Activated B cell treated with CpG ODN at 0.5 μM for 24 hours (primary cell): ENCODE measurements at places on chromosomes 7 and 10.
A peak's percentile ranks its signal among the peaks of the same experiment; 100 is the strongest.

GRCh38 chr10:124083740-124084397, 9.5 kb downstream of the CHST15 start:
- no peak for DNase-seq

DNA sequence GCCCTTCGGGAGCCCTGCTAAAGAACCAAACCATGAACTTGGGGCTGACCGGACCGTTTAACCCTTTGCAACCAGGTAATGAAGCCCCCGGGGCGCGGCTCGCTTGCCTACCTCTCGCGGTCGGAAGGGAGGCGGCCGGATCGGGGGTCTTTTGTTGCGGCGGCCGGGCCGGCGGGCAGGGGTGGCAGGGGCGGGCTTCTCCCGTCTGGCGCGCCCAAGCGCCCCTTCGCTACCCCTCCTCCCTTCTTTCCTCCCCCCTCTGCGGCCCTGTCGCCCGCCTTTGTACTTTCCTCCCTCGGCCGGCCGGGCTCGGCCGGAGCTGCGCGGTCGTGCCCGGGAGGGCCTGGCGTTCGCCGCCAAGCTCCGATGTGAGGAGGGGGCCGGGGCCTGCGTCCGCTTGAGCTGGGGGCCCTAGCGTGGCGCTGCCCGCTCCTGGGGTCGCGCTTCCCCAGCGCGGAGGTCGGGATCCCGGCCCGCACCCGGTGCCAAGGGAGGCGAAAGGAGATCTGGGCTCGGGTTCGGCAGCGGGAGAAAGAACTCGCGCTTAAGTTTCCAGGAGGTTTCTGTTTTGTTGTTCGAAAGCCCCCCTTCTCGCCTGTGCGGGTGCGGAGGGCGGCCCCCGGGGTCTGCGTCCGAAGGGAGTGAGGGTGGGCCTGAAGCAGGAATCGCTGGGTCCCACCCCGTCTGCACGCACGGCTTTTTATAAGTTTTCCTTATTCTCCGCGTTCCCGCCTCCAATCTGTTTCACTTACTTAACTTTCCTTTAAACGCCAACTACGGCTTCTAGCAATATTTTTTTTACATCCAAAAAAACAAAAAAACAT, 436.8 kb upstream of the GALNT17 start:
- peak; percentile 17 for DNase-seq

GRCh38 chr7:22476824-22477223, 23.2 kb downstream of the STEAP1B start:
- DNase-seq = no peak

DNA sequence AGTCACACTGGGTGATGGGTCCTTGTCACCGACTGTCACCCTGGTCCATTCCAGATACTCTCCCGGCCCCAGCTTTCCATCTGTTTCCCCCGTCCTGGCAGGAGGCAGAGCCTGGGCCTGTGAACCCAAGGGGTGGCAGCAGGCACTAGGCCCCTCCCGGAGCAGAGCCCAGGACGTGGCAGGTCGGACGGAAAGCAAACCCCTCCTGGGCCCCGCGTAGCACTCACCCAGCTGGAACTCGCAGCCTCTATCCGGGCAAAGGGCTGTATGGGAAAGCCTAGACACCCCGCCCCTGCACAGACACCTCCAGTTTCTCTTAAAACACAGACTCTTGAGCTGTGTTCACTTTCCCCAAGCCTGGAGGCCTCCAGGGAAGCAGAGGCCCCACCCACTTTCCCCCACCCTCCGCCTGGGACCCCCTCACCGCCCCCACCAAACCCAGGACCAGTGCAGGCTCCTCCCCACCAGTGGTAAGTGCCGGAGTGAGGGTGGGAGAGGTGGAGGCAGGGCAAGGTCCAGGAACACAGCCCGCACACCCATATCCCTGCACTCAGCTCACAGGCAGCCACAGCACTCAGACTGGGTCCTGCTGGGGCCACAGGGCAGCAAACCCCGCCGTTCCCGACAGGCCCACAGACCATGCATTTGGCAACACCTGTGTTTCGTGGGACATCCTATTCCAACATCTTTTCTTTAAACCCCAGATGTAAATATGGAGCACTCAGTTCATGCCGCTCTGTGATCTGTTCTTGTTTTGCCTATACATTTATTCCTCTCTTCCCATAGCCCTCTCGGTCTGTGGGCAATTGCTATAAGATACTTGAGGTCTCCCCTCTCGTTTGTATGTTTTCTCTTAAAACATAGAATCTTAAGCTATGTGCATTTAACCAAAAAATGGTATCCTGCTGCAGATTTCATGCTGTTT, 98.2 kb upstream of the PDGFA start:
- DNase-seq = no peak

- no peak for DNase-seq
These were observed 115.0 kb downstream of the FAM107B start for GRCh38 chr10:14659626-14660196.

GRCh38 chr7:98168181-98168903, 42.9 kb upstream of the BHLHA15 start:
- peak; percentile 34 for DNase-seq

DNA sequence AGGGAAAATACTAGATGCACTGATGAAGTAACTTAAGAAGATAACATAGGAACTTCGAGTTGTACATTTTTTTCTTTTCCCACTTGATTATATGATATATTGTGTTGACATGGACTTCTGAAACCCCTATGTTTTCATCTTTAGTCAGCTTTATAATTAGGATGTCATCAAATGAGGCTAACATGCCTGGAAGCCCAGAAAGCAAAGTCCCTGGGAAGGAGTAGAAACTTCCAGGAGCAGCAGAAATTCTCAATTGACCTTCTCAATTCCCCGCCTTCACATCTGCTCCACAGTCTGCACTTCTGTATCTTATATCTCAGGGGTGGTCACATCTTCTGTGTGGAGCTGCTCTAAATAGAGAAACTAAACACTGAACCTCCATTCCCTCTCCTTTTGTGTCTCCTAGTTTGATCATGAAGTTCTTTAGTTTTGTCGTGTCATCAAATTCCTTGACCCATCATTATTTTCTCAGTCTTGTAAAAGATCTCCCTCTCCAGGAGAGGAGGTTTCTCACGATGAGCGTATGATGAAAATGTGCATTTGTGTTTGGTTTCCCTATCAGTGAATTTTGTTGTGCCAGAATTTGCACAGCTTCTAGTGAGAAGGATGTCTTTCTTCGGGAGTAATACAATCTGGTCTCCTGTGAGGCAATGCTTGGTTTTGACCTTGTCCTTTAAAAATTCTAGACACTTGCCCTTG, 303.3 kb downstream of the SUGCT start:
- DNase-seq = no peak

DNA sequence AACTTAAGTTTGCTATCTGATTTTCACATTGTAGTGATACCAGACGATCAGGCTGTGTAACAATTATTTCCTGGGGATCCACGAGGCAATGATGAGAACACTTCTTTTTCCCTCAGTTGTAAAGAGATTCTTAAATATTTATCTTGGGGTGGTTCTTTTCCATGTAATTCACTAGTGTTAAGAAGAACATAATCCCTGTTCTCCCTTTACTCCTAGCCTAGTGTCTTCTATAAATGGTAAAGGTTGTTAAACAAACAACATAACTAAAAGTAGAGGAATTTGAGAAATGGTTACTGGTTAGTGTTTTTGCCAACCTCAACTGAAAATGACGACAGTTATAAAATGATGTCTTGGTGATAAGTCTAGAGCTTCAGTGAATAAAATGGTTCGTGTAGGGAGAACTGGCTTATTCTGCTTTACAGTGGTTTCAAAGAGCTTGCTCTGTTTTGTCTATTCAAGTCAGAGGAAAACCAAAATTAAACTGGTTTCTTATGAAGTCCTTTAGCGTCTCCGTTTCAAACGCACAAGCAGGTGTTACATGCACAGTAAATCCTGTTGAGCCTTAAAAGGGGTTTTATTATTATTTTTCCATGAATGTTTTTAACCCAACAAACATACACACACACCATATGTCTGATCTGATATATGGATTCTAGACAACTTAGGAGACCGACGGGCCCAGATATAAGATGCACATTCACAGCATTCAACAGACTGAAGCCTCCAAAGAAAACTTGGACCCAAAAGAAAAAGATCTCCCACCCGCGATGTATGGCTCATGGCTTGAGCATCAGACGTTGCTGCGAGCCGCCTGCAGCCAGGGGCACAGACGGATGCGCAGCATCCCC, 1.1 kb downstream of the TBX20 start:
- no peak for DNase-seq

- no peak for DNase-seq
These were observed 46.6 kb downstream of the INSIG1 start for GRCh38 chr7:155344270-155344617.

DNA sequence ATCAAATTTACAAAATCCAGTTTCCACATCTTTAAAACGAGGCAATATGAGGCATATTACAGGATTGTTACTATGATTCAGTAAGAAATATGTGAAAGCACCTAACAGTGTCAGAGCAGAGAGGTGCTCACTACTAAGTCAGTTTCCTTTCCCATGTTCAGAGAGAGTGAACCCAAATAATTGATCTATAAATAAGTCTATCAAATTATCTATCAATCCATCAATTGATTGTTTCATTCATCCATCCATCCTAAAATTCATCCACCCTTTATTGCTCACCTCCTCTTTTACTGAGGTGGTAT, 340.8 kb downstream of the SUGCT start:
- no peak for DNase-seq

DNA sequence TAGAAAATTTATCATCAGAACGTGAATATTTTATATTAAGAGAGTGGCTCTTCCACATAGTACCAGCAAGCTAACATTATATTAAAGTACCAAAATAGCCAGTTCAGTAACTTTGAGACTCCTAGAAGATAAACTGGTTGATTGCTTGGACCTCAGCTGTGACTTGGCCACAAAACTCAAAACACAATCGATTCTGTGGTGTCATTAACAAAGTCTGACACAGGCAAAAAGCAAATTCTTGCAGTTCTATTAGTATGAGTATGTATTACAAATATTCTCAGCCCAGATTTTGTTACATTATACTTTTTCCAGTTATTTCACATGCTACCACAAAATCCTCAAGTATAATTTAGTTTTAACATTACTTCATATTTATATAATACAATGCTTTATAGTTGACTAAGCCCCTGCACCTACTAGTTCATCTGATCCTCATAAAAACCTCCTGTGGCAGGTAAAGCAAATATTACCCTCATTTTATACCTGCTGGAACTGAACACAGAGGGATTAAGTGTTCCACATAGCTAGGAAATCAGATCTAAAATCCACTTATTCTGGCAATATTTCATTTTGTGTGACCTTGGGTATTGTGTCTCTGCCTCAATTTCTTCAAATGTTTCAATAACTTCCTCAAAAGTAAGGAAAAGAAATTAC, 279.9 kb upstream of the MKLN1 start:
- no peak for DNase-seq

DNA sequence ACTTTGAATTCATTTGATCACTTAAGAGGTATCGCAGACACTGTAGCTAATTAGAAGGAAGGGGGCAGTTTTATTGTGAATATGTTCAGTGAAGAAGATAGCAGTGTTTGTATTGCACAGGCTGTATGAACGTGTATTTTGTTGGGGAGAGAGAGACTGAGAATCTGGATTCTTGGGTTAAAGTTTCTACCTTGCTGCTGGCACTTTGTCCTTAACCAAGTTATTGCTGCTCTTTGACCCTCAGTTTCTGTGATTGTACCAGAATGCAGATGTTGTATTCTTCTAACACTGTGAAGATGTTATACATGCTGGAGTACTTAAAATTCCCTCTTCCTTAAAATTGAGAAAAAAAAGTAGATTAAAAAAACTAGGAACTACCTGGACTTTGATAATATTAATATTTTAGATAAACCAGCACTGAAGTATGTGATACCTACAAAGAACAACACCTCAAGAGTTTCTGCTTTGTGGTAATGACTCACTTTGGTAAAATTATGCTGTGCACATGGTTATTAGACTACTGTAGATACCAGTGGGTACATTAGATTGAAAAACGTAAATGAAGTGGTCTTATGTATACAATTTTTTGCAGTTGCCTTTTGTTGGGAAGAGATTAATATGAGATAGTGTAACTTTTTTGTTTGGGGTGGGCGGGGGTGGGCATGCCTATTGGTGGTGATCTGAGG, 321.3 kb downstream of the AUTS2 start:
- DNase-seq = no peak

DNA sequence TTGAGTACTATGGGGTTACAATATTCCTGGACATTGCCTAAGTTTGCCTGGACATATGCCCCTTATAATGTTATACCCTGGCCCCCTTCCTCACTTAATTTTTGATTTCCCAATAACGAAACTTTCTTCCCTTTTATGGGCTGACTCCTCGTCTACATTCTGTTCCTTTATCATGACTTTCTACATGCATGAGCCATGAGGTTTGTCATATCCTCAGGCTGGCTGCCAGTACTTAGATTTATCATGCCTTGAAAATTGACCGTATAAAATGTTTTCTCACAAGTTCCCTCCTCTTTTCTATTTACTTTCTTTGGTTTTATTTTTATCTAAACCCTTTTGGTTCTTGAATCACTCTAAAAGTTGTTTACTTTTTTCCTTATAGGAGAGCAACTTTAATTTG, 4.7 kb downstream of the DNAH11 start:
- DNase-seq = no peak

GRCh38 chr10:101644002-101644401, 51.0 kb downstream of the FBXW4 start:
- no peak for DNase-seq

GRCh38 chr10:68333440-68334431, 1.0 kb upstream of the PBLD start:
- no peak for DNase-seq

DNA sequence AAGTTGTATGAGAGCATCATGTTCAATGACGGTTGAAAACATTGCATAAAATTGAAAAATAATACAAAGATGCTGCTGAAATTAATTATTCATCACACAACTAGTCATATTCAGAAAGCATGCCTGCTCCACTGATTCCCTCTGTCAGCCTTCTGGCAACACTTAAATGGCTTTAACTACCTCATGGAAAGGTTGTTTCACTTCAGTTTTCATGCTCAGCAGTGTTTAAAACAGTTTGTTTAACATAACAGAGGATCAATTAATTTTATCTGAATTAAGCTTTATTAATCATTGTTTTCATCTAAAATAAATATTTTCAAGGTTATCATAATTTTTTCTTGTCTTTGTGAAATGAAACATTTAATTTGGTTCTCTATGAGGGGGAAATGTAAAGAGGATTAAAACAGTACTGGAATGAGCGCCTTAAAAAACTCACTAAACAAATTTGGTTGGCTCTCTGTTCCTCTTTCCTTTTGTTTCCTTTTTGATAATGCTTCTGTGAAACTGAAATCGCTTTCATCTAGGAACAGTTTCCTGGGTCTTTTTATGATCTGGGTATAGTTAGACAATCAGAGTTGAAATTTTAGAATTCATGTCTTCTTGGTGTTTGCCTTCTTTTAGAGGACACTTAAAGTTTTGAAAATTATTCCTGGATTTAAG, 427.4 kb downstream of the SH2D4B start:
- DNase-seq = no peak

- DNase-seq = no peak
These were observed 10.8 kb downstream of the SLF2 start for GRCh38 chr10:100923580-100923979.

- DNase-seq = no peak
These were observed 50.8 kb downstream of the CH25H start for GRCh38 chr10:89156161-89156835.

GRCh38 chr10:124253006-124253405, 159.6 kb upstream of the CHST15 start:
- DNase-seq = no peak

- no peak for DNase-seq
These were observed 138.5 kb upstream of the AGR3 start for GRCh38 chr7:17020250-17020649.
